Endothelial cell (in vitro differentiated cells): ENCODE measurements at places on chromosomes 12 and 14. TPM values are rescaled to one million over a fixed set of nuclear protein-coding genes. Genes with fewer than 3 reads are reported as not detected.
A peak's percentile ranks its signal among the peaks of the same experiment; 100 is the strongest.

- H3K27ac ChIP-seq = no peak overlapping the region
- H3K4me3 ChIP-seq = no peak overlapping the region
- DNase-seq = no peak
- peaks cover 7% of the 10 kb centered on the region for H3K4me1 ChIP-seq
Observed at GRCh38 chr14:61284001-61284400, 2.9 kb upstream of the TMEM30B start.

GRCh38 chr14:105126981-105127329 is 41.6 kb downstream of the JAG2 start:
- H3K36me3 ChIP-seq = peaks cover 11% of the 10 kb centered on the region
- peaks cover 7% of the 10 kb centered on the region for H3K4me1 ChIP-seq
- no peak overlapping the region for H3K4me3 ChIP-seq
- peaks cover 12% of the 10 kb centered on the region for H3K27me3 ChIP-seq

DNA sequence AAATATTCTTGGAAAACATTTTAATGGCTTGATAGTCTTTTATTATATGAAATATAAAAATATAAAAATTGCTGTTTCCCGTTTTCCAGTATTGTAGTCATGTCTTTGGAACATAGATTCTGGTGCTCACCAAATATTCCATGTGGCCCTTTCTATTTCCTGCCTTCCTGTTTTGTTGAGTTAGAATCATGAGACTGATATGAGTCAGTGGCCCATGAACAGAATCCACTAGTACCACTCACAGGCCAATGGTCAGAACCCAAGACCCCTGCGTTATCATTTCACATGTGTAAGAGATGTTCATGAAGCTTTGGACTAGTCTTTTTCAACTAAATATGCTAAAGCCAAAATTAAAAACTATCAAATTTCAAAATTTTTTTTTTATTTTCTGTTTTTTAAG is 56.9 kb downstream of the BICD1 start:
- no peaks in the 10 kb centered on the region for H3K27me3 ChIP-seq
- no peak overlapping the region for H3K4me3 ChIP-seq
- no peak for DNase-seq
- H3K27ac ChIP-seq = no peak overlapping the region
- H3K4me1 ChIP-seq = peaks cover 3% of the 10 kb centered on the region

DNA sequence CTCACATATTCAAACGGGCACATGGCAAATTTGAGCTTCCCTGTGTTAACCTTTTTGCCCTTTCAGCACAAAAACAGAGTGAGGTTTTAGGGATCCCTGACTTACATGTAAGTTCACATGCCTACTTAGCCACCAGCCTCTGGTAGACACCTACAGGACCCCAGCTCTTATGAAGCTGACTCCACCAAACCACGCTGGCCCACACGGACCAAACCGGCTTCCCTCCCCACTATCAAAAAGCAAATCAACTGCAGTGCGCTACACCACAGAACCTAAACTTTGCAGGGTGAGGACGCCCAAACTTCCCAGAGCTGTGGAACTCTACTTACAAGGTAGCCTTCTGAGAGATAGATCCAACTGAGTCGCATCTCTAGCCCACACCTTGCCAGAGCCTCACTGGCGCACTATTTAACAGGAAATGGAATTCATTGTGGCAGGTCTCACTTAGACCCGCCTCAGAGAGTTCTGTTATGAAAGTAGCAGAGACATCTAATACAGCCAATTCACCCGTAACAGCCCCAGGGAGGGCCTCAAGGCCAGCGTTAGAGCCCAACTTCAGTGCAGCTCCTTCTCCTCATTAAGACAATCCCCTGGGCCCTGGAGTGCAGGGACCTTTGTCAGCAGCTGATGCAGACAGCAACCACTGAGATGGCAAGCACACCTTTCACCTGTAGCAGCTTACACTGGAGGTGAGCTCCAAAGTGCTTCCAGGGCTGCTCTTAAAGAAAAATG is 49.2 kb downstream of the SH2B3 start:
- H3K36me3 ChIP-seq = peaks cover 42% of the 10 kb centered on the region
- peaks cover 13% of the 10 kb centered on the region for H3K27me3 ChIP-seq
- no peak overlapping the region for H3K4me3 ChIP-seq
- peaks cover 43% of the 10 kb centered on the region for H3K4me1 ChIP-seq

DNA sequence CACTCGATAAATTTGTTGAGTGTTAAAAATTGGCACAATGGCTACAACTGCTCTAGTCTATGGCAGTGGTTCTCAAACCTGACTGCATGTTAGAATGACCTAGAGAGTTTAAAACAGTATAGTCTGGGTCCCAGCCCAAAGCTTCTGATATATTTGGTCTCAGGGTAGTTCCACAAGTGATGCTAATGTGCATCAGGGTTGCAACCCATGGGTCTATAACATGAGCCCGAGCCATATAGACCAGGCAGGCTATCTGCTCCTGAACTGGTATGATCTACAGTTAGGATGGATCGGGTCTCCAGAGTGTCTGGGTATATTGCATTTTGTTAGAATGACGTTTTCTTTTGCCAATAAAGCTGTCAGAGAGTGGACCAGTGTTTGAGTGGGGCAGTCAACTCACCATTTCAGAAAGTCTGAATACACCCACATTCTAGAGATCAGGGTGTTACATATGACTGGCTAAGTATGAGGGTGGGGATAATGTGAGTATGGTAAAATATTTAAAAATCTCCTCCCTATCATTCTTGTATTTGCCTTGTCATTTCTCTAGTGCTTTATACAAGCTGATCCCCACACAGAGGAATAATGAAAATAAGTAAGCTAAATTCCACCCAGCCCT is 80.9 kb downstream of the FRMD6 start:
- peaks cover 4% of the 10 kb centered on the region for H3K4me1 ChIP-seq
- no peak overlapping the region for H3K4me3 ChIP-seq
- H3K27me3 ChIP-seq = no peaks in the 10 kb centered on the region
- H3K27ac ChIP-seq = no peak overlapping the region
- no peak for DNase-seq

DNA sequence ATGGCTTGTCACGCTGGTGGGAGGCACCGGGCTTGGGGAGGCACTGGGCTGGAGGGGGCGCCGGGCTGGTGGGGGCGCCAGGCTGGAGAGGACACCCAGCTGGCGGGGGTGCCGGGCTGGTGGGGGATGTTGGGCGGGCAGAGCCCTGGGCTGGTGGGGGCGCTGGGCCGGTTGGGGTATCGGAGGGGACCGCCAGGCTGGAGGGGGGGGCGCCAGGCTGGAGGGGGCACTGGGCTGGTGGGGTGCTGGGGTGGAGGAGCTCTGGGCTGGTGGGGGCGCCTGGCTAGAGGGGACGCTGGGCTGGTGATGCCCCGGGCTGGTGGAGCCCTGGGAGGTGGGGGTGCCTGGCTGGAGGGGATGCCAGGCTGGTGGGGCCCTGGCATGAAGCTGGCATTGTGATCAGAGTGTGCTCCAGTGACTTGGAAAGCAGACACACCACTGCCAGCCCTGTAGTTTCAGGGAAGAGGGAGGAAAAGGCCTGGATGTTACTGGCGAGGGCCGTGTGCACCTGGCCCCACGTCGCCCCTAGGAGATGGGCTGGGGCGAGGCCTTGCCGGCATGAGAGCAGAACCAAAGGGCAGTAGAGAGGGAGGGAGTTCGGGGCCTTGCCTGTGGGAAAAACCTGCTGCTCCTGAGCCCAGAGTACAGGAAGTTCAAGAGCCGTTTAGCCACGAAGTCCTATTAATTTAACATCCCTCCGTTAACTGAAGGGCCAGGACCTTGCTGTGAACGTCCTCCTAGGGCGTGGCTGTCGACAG is 13.1 kb downstream of the TEDC1 start:
- H3K27ac ChIP-seq = peak overlapping the region; percentile 49
- H3K4me3 ChIP-seq = no peak overlapping the region

GRCh38 chr14:81890020-81890419 is 356.4 kb upstream of the SEL1L start:
- H3K4me3 ChIP-seq = no peak overlapping the region
- no peak overlapping the region for H3K27ac ChIP-seq
- H3K36me3 ChIP-seq = no peaks in the 10 kb centered on the region
- DNase-seq = no peak
- H3K27me3 ChIP-seq = peaks cover 3% of the 10 kb centered on the region
- H3K4me1 ChIP-seq = no peaks in the 10 kb centered on the region

- peaks cover 4% of the 10 kb centered on the region for H3K36me3 ChIP-seq
- no peak for DNase-seq
- H3K4me3 ChIP-seq = peak overlapping the region; percentile 91
- H3K4me1 ChIP-seq = peaks cover 44% of the 10 kb centered on the region
- peak overlapping the region; percentile 84 for H3K27ac ChIP-seq
- peaks cover 5% of the 10 kb centered on the region for H3K27me3 ChIP-seq
Observed at GRCh38 chr14:21103411-21103709, 2.5 kb downstream of the TMEM253 start.

GRCh38 chr14:67576216-67576955 is 23.7 kb downstream of the PIGH start:
- H3K36me3 ChIP-seq = peaks cover 4% of the 10 kb centered on the region
- peaks cover 6% of the 10 kb centered on the region for H3K4me1 ChIP-seq
- peaks cover 3% of the 10 kb centered on the region for H3K27me3 ChIP-seq
- no peak overlapping the region for H3K4me3 ChIP-seq
- H3K27ac ChIP-seq = no peak overlapping the region

GRCh38 chr12:32503730-32504129 is 104.4 kb downstream of the FGD4 start:
- H3K4me1 ChIP-seq = peaks cover 61% of the 10 kb centered on the region
- H3K27ac ChIP-seq = no peak overlapping the region
- peak overlapping the region; percentile 51 for H3K4me3 ChIP-seq
- H3K36me3 ChIP-seq = no peaks in the 10 kb centered on the region
- peaks cover 6% of the 10 kb centered on the region for H3K27me3 ChIP-seq

GRCh38 chr12:43284486-43285158 is 267.4 kb downstream of the ADAMTS20 start:
- no peaks in the 10 kb centered on the region for H3K27me3 ChIP-seq
- peaks cover 7% of the 10 kb centered on the region for H3K4me1 ChIP-seq
- DNase-seq = no peak
- H3K27ac ChIP-seq = no peak overlapping the region
- H3K36me3 ChIP-seq = no peaks in the 10 kb centered on the region

DNA sequence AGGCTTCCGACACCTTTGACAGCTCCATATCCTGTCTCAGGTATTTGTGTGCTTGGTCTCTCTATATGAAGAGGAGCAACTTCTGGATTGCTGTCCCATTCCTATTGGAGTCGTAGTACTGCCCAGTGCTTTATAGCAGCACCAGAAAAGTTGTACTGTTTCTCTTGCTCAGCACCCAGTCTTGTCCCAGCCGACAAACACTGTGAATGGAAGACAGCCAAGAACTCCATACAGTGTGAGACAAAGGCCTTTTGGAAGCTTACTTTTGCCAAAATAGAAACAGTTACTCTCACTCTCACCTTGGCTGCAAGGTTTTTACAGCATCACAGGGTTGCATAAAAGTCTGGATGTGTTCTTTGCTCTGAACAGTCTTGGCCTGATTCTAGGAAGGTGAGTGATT is 105.3 kb downstream of the TGFB3 start:
- no peak for DNase-seq
- H3K4me3 ChIP-seq = no peak overlapping the region
- no peak overlapping the region for H3K27ac ChIP-seq
- H3K27me3 ChIP-seq = no peaks in the 10 kb centered on the region
- H3K36me3 ChIP-seq = peaks cover 7% of the 10 kb centered on the region
- no peaks in the 10 kb centered on the region for H3K4me1 ChIP-seq

GRCh38 chr12:111321317-111321716 is 47.6 kb downstream of the PHETA1 start:
- no peaks in the 10 kb centered on the region for H3K36me3 ChIP-seq
- no peaks in the 10 kb centered on the region for H3K4me1 ChIP-seq
- H3K4me3 ChIP-seq = no peak overlapping the region
- no peak for DNase-seq

DNA sequence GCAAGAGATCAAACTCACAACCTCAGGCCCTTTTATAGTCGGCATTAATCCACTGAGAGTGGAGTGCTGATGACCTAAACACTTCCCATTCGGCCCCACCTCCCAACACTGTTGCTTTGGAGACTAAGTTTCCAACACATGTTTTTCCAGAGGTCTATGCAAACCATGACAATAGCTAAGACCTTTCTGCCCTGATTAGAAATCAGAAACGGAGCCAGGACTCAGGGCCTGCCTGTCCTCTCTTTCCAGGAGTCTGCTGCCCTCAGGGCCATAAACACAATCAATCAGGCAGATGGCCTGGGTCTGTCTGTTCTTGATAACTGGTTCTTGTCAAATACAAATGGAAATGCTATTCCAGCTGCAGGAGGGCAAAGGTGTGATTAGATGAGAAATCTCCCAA is 97.2 kb upstream of the PSMC1 start:
- no peaks in the 10 kb centered on the region for H3K36me3 ChIP-seq
- H3K27me3 ChIP-seq = peaks cover 1% of the 10 kb centered on the region
- DNase-seq = no peak

DNA sequence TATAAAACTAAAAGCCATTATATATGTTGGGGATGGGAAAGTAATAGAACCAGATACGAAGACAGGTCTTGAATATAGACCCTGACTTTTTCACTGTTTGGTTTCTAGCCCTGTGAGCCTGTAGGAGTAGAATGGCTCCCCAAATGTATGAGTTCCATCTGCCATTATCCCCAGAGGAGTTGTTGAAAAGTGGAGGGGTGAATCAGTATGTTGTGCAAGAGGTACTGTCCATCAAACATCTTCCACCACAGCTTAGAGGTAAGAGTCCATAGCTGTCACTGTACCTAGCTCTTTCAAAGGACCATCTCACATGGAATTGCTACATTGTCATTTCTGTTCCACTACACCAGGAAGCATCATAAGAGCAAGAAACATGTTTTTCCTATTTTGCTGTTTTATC is 1.1 kb downstream of the NCAPD2 start:
- H3K4me3 ChIP-seq = no peak overlapping the region
- no peak for DNase-seq
- peaks cover 4% of the 10 kb centered on the region for H3K36me3 ChIP-seq

DNA sequence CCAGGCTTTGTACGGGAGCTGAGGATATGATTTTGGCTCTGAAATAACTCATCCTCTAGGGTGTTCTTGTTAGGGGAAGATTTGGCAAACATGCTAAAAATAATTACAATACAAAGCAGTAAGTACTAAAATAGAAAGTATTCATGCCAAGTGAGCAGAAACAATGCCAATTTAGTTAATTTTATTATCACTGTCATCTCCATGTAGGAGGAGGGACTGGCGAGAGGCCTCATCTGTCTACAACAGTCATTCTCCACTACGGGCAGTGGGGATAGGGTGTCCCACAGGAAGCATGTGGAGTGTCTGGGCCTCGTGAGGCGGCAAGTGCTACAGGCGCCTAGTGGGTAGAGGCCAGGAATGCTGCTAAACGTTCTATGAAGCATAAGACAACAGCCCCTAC is 3.3 kb downstream of the ISM2 start:
- DNase-seq = no peak
- peaks cover 6% of the 10 kb centered on the region for H3K27me3 ChIP-seq
- no peaks in the 10 kb centered on the region for H3K36me3 ChIP-seq
- no peak overlapping the region for H3K27ac ChIP-seq

- peaks cover 36% of the 10 kb centered on the region for H3K36me3 ChIP-seq
- peaks cover 20% of the 10 kb centered on the region for H3K27me3 ChIP-seq
- no peak overlapping the region for H3K27ac ChIP-seq
- peak overlapping the region; percentile 84 for H3K4me3 ChIP-seq
Observed at GRCh38 chr12:48777501-48778400, 11.1 kb downstream of the ADCY6 start.

The KRT6C gene
- total RNA-seq = not detected

The TAS2R13 gene
- total RNA-seq = 0.90 TPM

The CAPZA3 gene
- total RNA-seq = not detected

The DNAH10 gene
- 1.2 TPM for total RNA-seq

The PLCZ1 gene
- total RNA-seq = not detected

The NGDN gene
- 37.7 TPM for total RNA-seq

The KRT6B gene
- total RNA-seq = not detected

The PLEK2 gene
- 0.62 TPM for total RNA-seq

The SYNDIG1L gene
- total RNA-seq = 1.1 TPM

The NXPH4 gene
- total RNA-seq = not detected

The MYBPC1 gene
- not detected for total RNA-seq

The MYH6 gene
- 1.6 TPM for total RNA-seq
